Brain (organoid and tissue), 16 donors: ENCODE measurements at places on chromosomes 1 and 21. TPM values are rescaled to one million over a fixed set of nuclear protein-coding genes. Genes with fewer than 3 reads are reported as not detected.
A peak's percentile ranks its signal among the peaks of the same experiment; 100 is the strongest.

DNA sequence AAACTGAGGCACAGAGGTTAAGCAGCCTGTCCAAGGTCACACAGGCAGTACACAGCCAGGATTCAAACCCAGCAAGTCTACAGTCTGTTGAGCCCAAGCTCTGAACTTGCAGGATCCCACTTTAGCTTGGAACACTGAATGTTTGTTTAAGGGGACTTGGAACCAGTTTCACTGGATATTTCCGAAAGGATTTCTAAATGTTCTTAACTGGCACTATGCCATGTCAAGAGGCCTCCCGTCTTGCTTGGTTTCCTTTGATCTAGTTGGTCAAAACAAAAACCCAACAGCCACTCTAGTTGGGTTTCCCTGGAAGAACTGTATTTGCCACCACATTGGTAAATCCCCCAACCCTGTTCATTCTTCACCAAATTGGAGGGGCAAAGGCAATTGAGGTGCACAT lies 317.6 kb upstream of the KAZN start:
- no peak for DNase-seq

DNA sequence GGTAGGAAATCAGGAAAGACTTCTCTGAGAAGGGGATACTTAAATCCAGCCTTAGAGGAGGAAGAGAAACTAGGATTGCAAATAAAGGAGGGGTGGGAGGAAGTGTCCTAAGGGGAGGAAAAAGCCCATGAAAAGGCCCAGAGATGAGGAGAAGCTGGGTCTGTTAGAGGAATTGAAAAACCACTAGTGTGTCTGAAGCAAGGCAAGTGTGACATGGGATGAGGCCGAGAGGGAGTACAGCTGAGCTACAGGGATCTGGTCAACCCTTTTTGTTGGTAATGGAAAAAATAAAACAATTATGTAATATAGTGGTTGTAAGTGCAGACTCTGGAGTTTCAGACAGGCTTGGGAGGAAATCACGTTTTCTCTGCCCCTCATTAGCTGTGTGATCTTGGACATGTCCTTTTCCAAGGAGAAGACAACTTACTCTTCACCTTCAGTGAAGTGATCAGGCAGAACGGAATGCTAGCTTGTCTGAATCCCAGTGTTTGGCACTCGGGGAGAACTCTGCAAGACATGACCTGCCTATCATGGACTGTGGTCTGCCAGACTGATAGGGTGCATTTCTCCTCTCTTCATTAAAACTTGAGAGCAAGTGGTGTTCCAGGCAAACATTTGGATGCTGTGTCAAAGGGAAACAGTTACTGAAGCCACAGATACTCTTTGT lies 7.4 kb upstream of the S100A10 start:
- DNase-seq = no peak

ASTN1 gene
- polyA plus RNA-seq = 14.5 TPM

GRCh38 chr1:232878086-232878485 lies 72.3 kb upstream of the NTPCR start:
- no peak for DNase-seq

ATXN7L2 gene
- polyA plus RNA-seq = 9.2 TPM

DNA sequence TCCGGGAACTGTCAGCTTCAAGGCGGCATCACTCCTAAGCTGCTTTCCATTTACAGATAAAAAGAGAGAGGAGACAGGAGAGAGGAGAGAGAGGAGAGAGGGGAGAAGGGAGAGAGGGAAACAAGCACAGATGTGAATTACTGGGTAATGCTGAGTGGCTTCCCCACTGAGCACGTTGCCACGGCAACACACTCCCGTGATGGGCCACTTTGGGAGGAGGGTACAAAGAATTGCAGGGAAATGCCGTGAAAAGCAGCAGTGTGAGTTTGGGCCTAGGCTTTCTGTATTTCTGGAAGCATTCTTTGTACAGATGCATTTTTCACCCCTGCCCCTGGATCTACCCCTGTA lies 128.0 kb upstream of the IRF2BP2 start:
- DNase-seq = peak; percentile 85
